ENCODE measurements at places on chromosomes 2 and 18.

- DNase-seq = no peak
Observed at GRCh38 chr18:72613534-72613930, 69.4 kb upstream of the CBLN2 start.

- no peak for DNase-seq
Observed at GRCh38 chr2:222862106-222862908, 1.5 kb downstream of the ACSL3 start.

DNA sequence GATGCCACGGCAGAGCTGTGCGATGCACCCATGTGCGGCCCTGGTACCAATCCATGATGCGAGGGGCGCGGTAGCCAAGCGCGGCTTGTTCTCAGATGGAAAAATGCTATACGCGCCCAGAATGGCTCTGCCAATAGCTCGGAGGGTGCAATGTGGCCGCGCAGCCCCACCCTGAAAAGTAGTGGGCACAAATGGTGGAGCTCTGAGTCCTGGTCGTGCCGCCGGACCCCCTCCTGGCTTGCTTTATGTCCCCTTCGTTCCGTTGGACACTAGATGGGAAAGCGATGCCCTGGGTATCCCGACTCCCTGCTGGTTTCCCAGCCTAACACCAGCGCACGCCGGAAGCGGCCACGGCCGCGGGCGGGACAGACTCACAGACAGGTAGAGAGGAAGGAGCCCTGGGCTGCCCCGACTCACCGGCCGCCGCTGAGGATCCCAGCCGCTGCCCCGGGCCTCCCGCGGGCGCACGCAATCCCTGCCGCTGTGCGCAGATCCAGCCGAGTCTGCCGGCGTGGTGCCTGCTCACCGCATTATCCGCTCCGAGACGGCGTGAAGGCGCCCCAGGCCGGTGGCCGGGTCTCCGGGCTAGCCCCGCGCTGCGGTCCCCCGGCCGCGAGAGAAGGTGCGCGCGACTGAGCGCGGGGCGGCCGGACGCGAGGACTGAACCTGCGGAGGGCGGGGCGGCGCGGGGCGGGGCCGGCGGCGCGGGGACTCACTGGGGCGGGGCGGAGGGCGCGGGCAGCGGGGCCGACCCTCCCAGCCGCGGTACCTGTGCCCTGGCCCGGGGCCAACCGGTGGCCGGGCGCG lies at the start of gene CDC42EP3:
Gene CDC42EP3, minus strand, starts transcription at position 634 of the 807 bp plus-strand sequence. CDS start 25,055 bp downstream, outside the sequence.
- peak; percentile 73 for DNase-seq

- no peak for DNase-seq
Observed at GRCh38 chr2:25371253-25372241, 29.8 kb upstream of the DNMT3A start.

DNA sequence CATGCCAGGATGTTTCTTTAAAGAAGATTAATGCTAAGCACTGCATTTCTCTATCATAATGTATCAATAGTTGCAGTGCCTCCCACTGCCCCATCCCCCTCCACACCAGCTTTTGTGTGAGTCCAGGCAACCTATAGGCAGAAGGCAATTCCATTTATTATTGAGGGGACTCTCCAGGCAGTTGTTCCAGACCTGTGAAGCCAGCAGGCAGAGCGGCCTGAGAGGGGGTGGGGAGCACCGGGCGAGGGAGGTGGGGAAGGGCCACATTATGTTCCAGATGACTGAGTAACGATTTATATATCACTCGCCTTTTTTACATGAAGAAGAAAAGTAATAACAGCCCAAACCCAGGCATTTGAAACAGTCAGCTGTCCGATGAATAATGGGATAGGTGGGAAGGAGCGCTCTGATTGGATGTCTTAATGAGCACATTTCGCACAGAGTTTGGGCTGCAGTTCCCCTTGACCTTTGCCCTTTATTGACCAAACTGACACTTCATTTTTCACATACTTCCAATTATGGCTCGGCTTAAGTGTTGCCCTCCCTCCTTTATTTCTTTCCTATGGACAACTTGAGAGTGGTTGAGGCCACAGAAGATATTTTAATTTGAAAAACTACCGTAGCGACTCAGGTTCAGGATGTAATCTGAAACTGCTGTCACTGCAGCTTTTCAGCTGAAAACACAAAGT lies 34.4 kb downstream of the MEIS1 start:
- no peak for DNase-seq

- no peak for DNase-seq
Observed at GRCh38 chr2:105919826-105920225, 175.1 kb downstream of the NCK2 start.

Data from right forelimb (tissue), 1 donor.